ENCODE measurements at places on chromosomes 2 and 18.

GRCh38 chr18:80183273-80184050 lies 63.9 kb downstream of the PARD6G start:
- DNase-seq = no peak

DNA sequence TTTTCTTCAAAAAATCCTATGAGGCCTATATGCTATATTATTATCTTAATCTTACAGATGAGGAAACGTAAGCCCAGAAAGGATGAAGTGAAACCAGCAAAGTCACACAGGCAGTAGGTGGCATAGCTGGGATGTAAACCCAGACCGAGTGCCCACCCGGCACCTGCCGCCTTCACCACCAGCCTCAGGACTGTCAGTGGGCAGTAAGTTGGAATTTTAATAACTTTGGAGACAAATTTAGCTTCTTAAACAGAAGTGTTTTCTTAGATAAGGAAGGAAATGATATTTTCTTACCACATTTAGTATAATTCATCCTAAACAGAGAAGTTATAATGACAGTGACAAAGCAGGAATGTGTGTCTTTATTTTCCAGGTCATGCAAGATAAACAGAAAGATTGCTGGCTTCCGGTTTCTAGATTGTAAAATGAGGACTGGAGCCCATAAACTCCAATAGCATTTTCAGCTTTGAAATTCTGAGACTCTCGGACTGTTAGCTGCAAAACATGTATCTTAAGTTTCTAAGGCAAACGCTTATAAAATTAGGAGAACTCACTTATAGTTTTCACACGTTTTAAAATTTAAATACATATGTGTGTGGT lies 59.3 kb downstream of the CD8B2 start:
- DNase-seq = no peak

- no peak for DNase-seq
Observed at GRCh38 chr2:127485051-127485693, 41.1 kb downstream of the IWS1 start.

DNA sequence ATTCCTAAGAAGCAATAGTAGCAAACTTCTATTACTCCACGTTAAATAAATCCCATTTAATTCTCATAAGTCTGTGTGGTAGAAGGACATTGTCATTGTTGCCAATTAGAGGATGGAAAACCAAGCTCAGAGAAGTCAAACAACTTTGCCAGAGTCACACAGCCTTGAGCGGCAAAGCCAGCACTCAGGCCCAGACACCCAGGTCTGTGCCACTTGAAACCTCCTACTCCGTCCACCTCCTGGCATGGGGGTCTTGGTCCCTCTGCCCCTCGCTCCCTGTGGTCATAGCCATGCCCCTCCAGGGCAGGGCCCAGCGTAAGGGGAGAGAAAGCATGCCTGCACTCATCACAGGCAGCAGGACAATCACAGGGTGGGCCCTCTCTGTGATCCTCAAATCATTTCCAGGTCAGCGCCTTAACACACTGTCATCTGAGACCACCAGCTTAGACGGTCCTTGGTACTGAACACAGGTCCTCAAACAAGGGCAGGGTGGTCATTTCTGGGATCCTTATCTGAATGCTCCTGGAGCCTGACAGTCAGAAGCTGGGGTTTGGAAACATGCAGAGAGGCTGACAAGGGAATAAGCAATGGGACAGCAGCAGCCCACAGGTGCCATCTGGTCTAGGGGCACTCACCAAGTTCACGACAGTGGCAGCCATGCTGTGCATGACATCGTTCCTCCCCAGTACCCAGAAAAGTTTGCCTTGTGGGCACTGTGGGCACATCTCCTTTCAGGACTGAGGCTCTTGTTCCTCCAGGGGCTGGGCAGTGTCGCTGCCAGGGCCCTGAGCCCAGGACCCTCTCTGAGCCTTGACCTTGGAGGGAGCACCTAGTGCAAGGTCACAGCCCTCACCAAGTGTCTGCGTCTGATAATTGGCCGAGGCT lies 38.2 kb downstream of the FAM178B start:
- DNase-seq = no peak

- DNase-seq = no peak
Observed at GRCh38 chr18:58464104-58464625, 164.7 kb downstream of the ALPK2 start.

DNA sequence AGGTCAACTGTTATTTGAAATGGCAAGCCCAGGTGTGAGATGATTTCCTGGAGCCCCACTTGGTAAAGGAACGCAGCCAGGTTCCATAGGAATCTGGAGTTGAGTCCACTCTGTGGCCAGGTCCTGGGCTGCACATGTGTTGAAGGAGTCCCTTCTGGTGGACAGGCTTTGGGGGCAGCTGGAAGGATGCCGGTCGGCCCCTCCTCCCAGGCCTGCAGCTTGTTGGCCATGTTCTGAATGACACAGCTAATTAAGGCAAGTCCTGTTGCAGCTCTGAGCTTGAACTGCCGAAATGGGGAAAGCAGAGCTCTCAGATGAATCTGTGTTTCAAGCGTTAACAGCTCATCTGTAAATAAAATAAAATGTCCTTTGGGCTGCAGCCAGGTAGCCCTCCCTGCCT lies 23.8 kb downstream of the EN1 start:
- no peak for DNase-seq
